ENCODE measurements at places on chromosomes 13 and 19. TPM values are rescaled to one million over a fixed set of nuclear protein-coding genes. Genes with fewer than 3 reads are reported as not detected.

Gene LILRA1
- not detected for total RNA-seq

GRCh38 chr13:109971006-109971405 lies 184.6 kb upstream of the IRS2 start:
- H3K4me3 ChIP-seq, result no peak overlapping the region
- no peak for DNase-seq
- no peak overlapping the region for H3K27ac ChIP-seq
- H3K27me3 ChIP-seq, result no peaks in the 10 kb centered on the region
- no peaks in the 10 kb centered on the region for H3K36me3 ChIP-seq

GRCh38 chr13:32086366-32086765 lies 54.8 kb downstream of the FRY start:
- no peak for DNase-seq
- no peaks in the 10 kb centered on the region for H3K27me3 ChIP-seq
- no peaks in the 10 kb centered on the region for H3K4me1 ChIP-seq

Gene EDNRB
- not detected for total RNA-seq

DNA sequence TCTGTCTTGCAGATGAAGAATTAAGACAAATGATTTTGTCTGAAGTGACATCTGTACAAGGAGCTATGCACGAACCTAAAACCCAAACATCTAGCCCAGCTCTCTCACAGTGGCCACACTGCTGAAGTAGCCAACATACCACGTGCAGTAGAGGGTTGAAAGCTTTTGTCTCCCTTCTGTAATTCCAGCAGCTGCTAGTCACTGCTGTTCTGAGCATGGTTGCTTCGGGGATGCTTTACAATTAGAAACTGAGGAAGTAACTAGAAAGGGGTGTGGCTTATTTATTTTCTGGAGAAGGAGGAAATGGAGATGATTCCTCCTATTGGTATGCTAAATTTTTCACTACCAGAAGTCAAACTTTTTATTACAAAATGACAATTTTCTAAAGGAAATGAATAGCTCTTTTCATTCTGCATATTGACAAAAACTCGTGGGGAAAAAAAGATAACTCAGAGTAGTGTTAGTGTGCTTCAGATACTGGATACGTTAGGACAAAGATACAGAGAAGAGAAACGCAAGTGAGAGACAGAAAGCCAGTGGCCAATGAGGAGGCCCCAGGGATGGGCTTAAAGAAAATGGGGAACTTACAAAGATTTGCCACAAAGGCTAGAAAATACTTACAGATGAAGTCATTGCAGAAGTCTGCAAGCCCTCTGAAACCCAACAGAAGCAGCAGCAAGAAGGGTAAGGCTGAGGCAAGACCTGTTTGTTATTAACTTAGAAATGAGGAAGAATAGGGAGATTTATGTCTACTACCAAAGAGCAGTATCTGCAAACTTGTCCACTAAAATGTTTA lies 192.7 kb upstream of the MIR17HG start:
- no peak for DNase-seq
- no peaks in the 10 kb centered on the region for H3K36me3 ChIP-seq
- H3K4me3 ChIP-seq, result no peak overlapping the region
- no peak overlapping the region for H3K27ac ChIP-seq
- H3K27me3 ChIP-seq, result peaks cover 7% of the 10 kb centered on the region
- H3K4me1 ChIP-seq, result no peaks in the 10 kb centered on the region

Gene ZNF135
- total RNA-seq, result not detected

DNA sequence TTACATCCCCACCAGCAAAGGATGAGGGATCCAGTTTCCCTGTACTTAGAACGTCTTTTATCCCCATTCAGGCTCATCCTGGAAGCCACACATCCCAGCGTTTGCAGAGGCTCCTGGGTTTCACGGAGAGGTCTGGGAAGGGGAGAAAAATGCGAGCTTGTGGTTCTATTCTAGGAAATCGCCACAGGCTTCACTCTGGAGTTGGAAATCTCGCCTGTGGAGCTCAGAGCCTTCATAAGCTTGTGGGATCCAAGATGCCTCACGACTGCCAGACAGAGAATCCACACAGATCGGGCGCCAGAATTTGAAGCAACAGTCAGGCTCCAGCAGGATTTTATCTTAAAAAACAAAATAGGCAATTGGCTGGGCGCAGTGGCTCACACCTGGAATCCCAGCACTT lies 157.9 kb downstream of the PTPRS start:
- H3K27me3 ChIP-seq, result no peaks in the 10 kb centered on the region
- H3K4me1 ChIP-seq, result no peaks in the 10 kb centered on the region
- no peak overlapping the region for H3K4me3 ChIP-seq
- no peak overlapping the region for H3K27ac ChIP-seq

DNA sequence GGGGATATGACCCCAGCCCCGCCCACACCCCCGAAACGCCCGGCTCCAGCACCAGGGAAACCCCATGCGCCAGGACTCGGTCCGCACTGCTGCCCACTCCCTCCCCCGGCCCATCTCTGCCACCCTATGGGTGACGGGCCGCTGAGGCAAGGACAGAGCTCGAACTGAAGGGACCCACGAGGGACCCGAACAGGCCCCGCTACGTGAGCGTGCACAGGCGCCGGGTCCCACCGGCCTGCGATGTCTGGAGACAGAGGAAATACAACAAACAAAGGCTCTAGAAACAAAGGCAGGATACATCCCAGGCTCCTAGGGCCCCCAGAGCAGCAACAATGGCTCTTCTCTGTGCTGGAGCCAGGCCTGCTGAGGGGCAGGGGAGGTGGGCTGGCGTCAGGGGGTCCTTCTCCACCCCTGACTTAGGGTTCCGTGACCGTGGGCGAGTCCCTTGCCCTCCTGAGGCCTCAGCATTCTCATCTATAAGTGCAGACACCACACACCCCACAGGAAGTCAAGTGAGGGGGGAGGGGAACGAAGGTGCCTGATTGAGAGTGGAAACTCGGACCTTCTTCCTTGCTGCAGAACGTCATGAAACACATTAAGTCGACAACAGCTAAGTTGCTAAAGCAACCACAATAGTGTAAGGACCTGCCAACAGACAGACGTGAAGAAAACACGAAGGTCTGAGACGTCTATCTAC lies 3.1 kb downstream of the ABHD17A start:
- peaks cover 38% of the 10 kb centered on the region for H3K4me1 ChIP-seq
- DNase-seq, result peak; percentile 85
- H3K4me3 ChIP-seq, result peak overlapping the region; percentile 98
- no peaks in the 10 kb centered on the region for H3K27me3 ChIP-seq
- H3K36me3 ChIP-seq, result peaks cover 37% of the 10 kb centered on the region
- peak overlapping the region; percentile 97 for H3K27ac ChIP-seq

DNA sequence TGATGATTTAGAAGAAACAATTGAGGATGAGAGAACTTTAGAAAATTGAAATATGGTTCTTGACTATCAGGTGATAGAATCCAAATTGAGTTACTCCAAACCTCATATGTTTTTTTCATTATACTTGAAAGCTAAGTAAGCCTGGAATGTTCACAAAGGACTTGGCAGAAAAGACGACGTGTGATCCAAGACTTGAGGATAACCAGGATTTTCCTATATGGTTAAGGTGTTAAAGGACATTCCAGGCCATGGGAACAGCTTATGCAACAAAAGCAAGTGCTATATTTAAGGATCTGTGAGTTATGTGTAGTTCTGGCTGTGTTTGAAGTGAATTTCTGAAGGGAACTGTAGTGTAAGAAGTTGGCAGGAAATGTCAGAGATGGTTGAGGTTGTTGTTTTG lies 52.5 kb downstream of the SLITRK1 start:
- DNase-seq, result no peak
- H3K36me3 ChIP-seq, result no peaks in the 10 kb centered on the region
- no peaks in the 10 kb centered on the region for H3K27me3 ChIP-seq
- no peak overlapping the region for H3K4me3 ChIP-seq
- H3K27ac ChIP-seq, result no peak overlapping the region

- H3K27me3 ChIP-seq, result no peaks in the 10 kb centered on the region
- no peaks in the 10 kb centered on the region for H3K4me1 ChIP-seq
- H3K27ac ChIP-seq, result no peak overlapping the region
- DNase-seq, result no peak
- no peaks in the 10 kb centered on the region for H3K36me3 ChIP-seq
- H3K4me3 ChIP-seq, result no peak overlapping the region
Observed at GRCh38 chr13:20682061-20682460, 21.4 kb upstream of the IL17D start.

Gene SIAH3
- total RNA-seq, result not detected

GRCh38 chr13:90518417-90518816 lies 829.1 kb upstream of the MIR17HG start:
- no peaks in the 10 kb centered on the region for H3K4me1 ChIP-seq
- H3K27ac ChIP-seq, result no peak overlapping the region
- H3K27me3 ChIP-seq, result no peaks in the 10 kb centered on the region
- no peak overlapping the region for H3K4me3 ChIP-seq
- H3K36me3 ChIP-seq, result no peaks in the 10 kb centered on the region

- H3K27ac ChIP-seq, result no peak overlapping the region
- H3K27me3 ChIP-seq, result no peaks in the 10 kb centered on the region
- no peak for DNase-seq
- H3K36me3 ChIP-seq, result peaks cover 41% of the 10 kb centered on the region
- no peaks in the 10 kb centered on the region for H3K4me1 ChIP-seq
Observed at GRCh38 chr19:34330116-34330515, 34.9 kb upstream of the GPI start.

Gene ZNF563
- total RNA-seq, result 4.0 TPM

Gene ZNF440
- total RNA-seq, result 11.9 TPM

Gene ACER1
- 0.15 TPM for total RNA-seq

DNA sequence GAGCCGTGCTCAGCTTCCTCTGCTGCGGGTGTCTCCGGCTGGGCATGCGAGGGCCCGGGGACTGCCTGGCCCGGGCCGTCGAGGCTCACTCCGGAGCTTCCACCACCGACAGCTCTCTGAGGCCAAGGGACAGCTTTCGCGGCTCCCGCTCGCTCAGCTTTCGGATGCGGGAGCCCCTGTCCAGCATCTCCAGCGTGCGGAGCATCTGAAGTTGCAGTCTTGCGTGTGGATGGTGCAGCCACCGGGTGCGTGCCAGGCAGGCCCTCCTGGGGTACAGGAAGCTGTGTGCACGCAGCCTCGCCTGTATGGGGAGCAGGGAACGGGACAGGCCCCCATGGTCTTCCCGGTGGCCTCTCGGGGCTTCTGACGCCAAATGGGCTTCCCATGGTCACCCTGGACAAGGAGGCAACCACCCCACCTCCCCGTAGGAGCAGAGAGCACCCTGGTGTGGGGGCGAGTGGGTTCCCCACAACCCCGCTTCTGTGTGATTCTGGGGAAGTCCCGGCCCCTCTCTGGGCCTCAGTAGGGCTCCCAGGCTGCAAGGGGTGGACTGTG lies 1.2 kb downstream of the S1PR4 start:
- H3K27ac ChIP-seq, result peak overlapping the region; percentile 96
- H3K27me3 ChIP-seq, result no peaks in the 10 kb centered on the region
- peak; percentile 45 for DNase-seq
- H3K36me3 ChIP-seq, result peaks cover 67% of the 10 kb centered on the region
- peak overlapping the region; percentile 99 for H3K4me3 ChIP-seq

DNA sequence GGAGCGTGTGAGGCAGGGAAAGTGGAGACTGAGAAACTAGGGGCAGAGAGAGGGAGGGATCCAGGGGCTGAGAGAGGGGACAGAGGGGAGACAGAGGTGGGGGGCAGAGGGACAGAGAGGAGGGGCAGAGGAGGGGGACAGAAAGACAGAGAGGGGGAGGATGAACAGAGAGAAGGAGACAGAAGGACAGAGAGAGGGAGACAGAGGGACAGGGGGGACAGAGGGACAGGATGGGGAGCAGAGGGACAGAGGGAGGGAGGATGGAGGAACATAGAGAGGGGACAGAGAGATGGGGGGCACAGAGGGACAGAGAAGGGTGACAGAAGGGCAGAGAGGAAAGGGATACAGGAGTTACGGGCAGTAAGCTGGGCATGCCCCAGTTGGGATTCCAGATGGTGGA lies 14.7 kb upstream of the NANOS2 start:
- DNase-seq, result no peak
- no peaks in the 10 kb centered on the region for H3K36me3 ChIP-seq
- no peak overlapping the region for H3K4me3 ChIP-seq
- H3K4me1 ChIP-seq, result peaks cover 19% of the 10 kb centered on the region
- no peak overlapping the region for H3K27ac ChIP-seq

Gene NUCB1
- total RNA-seq, result 300 TPM

- DNase-seq, result no peak
- H3K27me3 ChIP-seq, result peaks cover 2% of the 10 kb centered on the region
- H3K4me3 ChIP-seq, result no peak overlapping the region
- no peak overlapping the region for H3K27ac ChIP-seq
Observed at GRCh38 chr19:30638889-30639288, 266.7 kb downstream of the ZNF536 start.

DNA sequence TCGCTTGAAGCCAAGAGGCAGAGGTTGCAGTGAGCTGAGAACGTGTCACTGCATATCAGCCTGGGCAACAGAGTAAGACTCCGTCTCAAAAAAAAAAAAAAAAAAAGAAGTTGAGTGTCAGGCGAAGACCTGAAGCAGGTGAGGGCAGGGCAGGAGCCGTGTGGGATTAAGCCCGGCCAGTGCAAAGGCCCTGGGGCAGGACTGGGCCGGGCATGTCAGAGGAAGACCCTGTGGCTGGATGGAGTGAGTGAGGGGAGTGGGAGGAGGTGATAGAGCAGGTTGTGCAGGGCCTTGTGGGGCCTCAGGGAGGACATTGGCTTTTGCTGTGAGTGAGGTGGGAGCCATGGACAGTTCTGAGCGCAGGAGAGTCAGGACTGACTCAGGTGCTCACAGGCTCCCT lies 47.9 kb downstream of the TMED1 start:
- H3K27ac ChIP-seq, result peak overlapping the region; percentile 26
- peaks cover 56% of the 10 kb centered on the region for H3K36me3 ChIP-seq
- DNase-seq, result no peak
- peaks cover 9% of the 10 kb centered on the region for H3K4me1 ChIP-seq
- H3K27me3 ChIP-seq, result no peaks in the 10 kb centered on the region

Gene SMIM24
- not detected for total RNA-seq

Gene ADGRE2
- 0.73 TPM for total RNA-seq

DNA sequence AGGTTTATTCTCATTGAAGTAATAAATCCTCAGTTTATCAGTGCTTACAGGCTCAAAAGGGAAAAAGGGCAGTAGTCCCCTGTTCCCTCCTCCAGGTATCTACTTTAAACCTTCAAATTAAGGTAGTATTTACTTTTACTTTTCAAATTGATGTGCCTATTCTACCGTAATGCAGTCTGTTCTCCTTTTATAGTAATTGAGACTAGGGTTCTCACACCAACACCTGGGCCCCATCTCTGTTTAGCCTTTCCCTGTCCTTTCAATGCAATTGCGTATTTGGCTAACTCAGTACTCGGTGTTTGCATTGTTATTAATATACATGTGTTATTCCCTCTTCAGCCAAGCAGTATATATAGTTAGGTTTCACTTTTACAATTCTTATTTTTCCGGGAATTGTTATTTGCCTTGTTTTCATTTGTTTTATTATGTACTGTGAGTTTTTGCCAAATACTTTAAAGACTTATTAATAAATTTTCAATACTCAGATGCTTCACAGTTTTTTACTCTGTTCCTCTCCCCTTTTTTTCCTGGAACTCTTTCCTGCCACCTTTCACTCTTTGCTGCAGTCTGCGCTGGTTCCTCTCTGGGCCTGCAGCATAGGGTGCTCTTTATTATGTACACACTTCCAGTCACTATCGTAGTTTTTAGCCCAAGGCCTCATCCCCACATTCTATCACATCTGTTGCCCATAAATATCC lies 30.3 kb downstream of the USPL1 start:
- H3K27me3 ChIP-seq, result no peaks in the 10 kb centered on the region
- peaks cover 28% of the 10 kb centered on the region for H3K4me1 ChIP-seq
- H3K4me3 ChIP-seq, result no peak overlapping the region
- peaks cover 83% of the 10 kb centered on the region for H3K36me3 ChIP-seq
- no peak for DNase-seq
- no peak overlapping the region for H3K27ac ChIP-seq

Gene CYP4F2
- total RNA-seq, result not detected

GRCh38 chr13:41549491-41549890 lies 92.1 kb downstream of the RGCC start:
- no peak for DNase-seq
- H3K4me1 ChIP-seq, result peaks cover 16% of the 10 kb centered on the region
- H3K27ac ChIP-seq, result no peak overlapping the region
- no peaks in the 10 kb centered on the region for H3K27me3 ChIP-seq
- H3K36me3 ChIP-seq, result no peaks in the 10 kb centered on the region
